ENCODE measurements at places on chromosomes 1 and 21.

- no peak for DNase-seq
Observed at GRCh38 chr1:97489834-97490233, 431.0 kb downstream of the DPYD start.

DNA sequence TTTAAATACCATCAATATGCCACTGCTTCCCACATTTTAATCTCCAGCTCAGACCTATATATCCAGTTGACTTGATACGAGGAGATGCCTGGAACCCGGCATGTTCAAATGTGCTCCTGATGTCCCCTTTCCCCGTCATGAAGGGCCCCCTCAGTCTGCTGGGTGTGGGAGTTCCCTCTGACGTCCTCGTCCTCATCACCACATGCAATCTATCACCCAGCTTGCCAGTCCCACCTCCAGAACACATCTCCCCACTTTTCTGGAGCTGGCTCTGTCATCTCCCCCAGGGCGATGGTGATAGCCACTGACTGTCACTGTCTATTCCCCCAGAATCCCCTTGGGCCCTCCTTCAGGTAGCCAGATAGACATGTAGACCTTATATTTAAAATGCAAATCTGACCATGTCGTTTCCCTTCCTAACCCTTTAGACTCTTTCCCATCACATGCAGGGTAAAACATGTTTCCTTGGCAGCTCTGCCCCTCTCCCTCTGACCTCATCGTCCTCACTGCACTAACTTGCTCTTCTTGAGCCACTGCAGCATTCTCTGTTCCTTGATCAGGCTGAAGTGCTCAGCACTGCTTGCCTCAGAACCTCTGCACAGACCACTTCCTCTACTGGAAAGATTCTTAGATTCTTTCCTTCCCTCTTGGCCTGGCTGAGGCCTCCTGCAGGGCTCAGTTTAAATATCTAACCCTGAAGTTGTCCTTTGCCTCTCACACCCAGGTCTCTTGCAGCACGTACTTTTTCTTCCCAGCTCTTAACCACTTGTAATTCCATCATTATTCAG, 7.4 kb downstream of the AZIN2 start:
- DNase-seq, result no peak

GRCh38 chr1:243883551-243883950, 33.5 kb upstream of the AKT3 start:
- no peak for DNase-seq

DNA sequence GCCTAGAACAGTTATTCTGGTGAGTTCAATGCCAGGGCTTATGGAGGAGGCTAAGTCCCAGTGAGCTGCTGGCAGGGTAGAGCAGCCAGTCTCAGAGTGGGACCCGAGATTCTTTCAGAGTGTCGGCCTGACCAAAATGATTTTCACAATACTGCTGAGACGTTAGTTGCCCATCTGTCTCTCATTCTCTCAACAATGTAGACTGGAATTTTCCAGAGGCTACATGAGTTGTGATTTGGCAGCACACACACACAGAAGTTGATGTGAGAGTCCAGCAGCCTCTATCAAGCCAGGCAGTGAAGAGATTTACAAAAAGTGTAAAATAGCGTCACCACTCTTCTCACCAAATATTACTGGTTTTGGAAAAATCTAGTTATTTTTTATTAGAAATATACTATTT, 21.7 kb downstream of the CACNA1S start:
- DNase-seq, result no peak

- DNase-seq, result no peak
Observed at GRCh38 chr1:93694039-93694438, 12.4 kb upstream of the BCAR3 start.

DNA sequence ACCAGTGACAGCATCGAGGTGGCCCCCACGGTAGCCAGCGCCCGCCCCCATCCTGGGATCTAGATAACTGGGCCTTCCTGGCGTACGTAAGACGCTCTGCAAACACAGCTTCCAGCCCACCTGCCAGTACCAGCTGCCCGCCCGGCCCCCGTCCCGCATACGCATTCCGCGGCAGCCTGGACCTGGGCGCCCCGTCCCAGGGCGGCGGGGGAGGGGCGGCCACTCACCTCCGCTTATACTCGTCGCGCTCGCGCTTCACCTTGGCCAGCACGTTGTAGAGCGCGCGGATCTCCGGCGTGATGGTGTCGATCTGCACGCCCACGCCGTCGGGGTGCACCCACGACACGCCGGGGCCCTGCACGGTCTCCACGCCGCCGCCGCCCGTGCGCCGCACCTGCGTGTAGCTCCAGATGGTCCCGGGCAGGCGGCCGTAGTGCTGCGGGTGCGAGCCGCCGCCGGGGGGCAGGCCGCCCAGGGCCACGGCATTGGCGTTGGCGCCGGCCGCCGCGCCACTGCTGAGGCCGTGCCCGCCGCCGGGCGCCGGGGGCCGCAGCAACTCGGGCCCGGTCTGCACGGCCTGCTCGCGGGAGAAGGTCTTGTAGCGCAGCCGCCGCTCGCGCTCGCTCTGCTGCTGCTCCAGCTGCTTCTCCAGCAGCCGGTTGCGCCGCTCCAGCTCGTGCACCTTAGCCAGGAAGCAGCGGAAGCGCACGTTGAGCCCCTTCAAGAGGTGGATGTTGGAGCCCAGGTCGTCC, 859 bp downstream of the IFFO2 start:
- DNase-seq, result no peak

DNA sequence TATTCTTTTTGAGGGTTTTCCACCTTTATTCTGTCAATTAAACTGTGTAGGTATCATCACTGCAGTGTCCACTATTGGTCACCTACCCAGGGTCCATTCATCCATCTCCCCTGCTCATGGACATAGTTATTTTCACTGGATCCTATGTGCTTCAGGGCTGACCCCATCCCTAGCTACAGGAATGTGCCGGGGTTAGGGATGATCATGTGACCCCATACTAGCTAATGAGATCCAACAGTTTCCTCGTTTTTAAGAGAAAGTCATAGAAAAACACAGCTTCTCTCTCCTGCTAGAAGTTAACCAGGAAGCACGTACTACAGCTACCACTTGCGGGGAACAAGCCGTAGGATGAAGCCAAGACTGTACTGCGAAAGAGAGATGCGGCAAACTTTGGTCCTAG, 19.6 kb downstream of the PTGER3 start:
- DNase-seq, result no peak

- no peak for DNase-seq
Observed at GRCh38 chr1:6984536-6984935, 199.3 kb downstream of the CAMTA1 start.

DNA sequence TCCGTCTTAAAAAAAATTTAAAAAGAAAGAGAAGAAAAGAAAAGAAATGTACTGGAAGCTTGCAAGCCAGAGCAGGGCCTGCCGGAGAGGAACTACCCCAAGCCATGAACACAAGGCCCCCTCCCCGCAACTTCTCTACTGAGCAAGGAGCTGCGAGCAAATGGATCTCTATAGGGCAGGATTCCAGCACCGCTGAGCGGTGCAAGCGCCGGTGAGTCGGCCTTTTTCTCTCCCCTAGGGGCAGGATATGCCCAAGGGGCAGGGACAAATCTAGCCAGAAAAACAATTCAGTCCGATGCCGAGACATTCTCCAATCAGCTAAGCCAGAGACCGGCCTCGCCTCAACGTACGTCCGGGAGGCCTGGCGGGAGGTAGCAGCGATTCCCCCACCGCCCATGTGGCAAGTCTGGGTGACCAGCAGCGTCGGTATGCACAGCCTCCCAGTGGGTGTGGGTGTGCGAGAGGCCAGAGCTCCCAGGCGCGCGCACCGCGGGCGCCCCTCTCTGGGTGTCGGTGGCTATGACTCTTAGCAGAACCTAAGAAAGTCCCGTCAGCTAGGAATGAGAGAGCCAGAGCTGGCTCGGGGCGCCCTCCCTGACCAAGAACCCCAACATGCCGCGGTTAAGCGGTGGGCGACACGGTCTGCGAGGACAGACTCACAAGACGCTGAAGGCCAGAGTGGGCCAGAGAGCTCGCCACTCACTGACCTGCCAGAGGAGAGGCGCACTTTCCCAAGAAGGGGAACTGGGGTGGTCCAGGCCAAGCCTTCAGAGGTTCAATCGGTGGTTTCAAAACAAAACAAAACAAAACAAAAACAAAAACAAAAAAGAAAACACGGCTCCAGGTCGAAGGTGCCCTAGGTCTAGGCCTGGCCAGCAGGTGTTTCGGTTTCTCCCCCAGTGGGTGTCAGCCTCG, 1.9 kb downstream of the CSMD2 start:
- DNase-seq, result peak; percentile 97

DNA sequence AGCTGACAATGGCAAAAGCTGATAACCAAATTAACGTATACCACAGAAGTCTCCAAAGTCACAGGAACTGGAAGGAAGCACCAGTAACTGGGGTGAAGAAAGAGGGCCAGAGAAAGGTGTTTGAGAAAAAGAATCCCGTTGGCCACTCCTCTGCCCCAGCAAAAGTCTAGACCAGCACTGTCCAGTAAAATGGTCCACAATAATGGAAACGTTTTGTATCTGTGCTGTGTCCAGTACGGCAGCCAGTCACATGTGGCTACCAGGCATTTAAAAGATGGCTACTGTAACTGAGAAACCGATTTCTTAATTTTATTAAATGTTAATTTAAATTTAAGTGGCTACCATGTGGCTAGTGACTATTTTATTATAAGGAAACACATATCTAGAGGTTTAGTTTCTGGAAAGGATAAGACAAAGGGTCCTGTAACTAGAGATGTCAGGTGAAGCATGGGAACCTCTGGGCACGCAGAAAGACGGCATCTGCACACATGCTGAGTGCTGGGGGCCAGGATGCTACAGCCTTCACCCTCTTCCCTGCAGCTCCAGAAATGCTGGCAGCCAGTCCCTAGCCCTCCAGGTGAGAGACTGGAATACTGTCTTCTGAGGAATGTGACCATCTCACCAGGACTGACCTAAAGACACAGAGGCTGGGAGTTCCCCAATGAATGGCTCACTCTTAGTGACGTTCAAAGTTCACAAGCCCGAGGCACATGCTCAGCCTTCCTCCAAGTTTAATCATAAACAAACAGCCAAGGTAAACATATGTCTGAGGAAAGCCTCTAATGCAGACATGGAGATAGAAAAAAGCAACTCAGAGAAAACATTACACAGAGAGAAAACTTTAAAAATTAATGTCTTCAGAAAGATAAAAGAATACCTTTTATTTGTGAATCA, 50.7 kb downstream of the JAK1 start:
- DNase-seq, result peak; percentile 37

All from T1000 (cell line).